ENCODE measurements at places on chromosomes 12 and 14. TPM values are rescaled to one million over a fixed set of nuclear protein-coding genes. Genes with fewer than 3 reads are reported as not detected.

GRCh38 chr12:14601692-14602478 lies 34.2 kb upstream of the PLBD1 start:
- no peaks in the 10 kb centered on the region for H3K27me3 ChIP-seq
- H3K36me3 ChIP-seq = no peaks in the 10 kb centered on the region
- H3K27ac ChIP-seq = no peak overlapping the region
- no peak for DNase-seq
- H3K4me3 ChIP-seq = no peak overlapping the region

DNA sequence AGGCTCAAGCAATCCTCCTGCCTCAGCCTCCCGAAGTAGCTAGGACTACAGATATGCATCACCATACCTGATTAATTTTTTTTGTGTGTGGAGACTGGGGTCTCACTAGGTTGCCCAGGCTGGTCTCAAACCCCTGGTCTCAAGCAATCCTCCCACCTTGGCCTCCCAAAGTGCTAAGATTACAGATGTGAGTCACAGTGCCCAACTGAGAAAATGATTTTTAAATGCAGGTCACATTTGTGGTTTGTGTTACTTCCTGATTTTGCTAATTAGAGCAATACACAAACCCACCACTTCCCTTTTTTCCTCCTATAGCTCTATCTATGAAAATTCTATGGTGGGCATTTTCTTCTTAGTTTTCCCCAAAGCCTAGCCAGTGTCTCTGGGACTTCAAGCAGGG lies 45.5 kb upstream of the TMEM263 start:
- H3K36me3 ChIP-seq = no peaks in the 10 kb centered on the region
- no peak for DNase-seq
- H3K4me1 ChIP-seq = no peaks in the 10 kb centered on the region
- H3K4me3 ChIP-seq = no peak overlapping the region
- no peak overlapping the region for H3K27ac ChIP-seq

DNA sequence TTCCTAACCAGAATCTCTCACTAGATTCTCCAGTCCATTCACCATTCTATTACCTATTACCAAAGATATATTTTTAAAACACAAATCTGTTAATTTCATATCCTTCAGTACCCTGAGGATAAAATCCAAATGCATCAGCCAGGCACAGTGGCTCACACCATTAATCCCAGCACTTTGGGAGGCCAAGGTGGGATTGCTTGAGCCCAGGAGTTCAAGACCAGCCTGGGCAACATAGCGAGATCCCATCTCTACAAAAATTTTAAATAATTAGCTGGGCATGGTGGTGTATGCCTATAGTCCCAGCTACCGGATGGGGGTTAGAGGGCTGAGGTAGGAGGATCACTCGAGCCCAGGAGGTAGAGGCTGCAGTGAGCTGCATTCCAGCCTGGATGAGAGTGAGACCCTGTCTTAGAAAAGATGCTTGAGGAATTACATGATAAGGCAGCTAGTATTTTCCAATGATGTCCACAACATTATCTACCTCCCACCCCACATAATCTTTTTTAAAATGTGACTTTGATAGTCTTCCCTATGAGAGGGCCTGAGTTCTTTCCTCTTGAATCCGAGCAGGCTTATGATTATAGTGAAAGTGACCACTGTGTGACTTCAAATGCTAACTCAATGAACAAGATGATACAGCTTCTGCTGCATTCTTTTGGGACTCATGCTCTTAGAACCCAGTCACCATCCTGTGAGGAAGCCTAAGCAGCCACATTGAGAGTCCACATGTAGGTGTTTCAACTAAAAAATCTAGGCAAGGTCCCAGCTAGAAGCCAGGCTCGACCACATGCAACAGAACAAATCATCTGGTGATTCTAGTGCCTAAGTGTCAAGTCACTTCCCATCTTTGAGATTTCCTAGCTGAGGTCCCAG lies 18.0 kb downstream of the HECTD1 start:
- no peaks in the 10 kb centered on the region for H3K36me3 ChIP-seq

- H3K4me1 ChIP-seq = no peaks in the 10 kb centered on the region
- no peak overlapping the region for H3K4me3 ChIP-seq
- H3K36me3 ChIP-seq = no peaks in the 10 kb centered on the region
- DNase-seq = no peak
Measured at GRCh38 chr14:38003746-38004609, 203.7 kb upstream of the SSTR1 start.

DNA sequence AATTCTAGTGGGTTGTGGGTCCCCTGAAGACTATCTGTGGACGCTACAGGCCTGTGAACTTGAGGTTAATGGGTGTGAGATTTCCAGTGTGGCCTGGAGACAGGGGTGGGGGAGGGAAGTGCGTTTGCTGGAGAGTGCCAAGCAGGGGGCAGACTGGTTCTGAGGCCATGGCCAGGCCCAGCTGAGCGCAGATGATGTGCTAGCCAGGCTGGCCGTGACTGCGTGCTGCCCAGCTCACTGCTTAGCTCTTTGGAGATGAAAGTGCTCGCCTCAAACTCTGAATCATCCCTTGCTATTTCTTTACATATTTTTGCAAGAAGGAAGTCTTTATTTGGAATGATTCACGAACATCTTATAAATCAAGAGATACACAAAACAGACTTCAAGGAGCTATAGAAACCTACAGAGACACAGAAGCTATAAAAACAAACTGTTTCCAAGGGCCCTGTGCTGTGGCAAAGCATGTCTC lies 75.2 kb upstream of the PLEKHG3 start:
- no peak overlapping the region for H3K27ac ChIP-seq
- no peaks in the 10 kb centered on the region for H3K36me3 ChIP-seq
- H3K4me3 ChIP-seq = no peak overlapping the region
- no peaks in the 10 kb centered on the region for H3K4me1 ChIP-seq
- no peaks in the 10 kb centered on the region for H3K27me3 ChIP-seq

- H3K4me3 ChIP-seq = no peak overlapping the region
- H3K27ac ChIP-seq = no peak overlapping the region
- H3K4me1 ChIP-seq = peaks cover 11% of the 10 kb centered on the region
- no peaks in the 10 kb centered on the region for H3K27me3 ChIP-seq
Measured at GRCh38 chr14:29738950-29739349, 188.7 kb downstream of the PRKD1 start.

DNA sequence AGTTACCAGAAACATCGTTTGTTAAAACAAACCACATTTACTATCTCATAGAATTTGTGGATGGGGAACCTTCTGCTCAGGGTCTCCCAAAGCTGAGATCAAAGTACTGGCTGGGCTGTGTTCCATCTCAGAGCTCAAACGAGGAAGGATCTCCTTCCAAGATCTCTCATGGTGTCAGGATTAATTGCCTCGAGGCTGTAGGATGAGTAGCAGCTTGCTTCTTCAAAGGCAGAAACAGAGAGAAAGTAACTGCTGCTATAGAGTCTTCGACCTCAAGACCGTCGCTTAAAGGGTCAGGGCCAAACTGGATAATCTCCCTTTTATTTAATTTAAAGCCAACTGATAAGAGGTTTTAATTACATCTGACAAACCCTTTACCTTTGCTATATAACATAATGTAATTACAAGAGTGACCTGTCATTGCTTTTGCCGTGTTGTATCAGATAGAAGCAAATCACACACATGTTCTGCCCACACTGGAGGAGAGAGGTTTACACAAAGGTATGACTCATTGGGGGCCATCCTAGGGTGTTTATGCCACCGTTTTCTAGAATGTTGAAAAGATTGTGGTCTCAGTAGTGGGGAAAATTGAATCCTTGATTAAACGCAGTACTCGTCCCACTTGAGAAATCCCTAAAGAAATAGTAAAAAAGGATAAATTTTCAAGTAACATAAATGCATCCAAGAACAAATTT lies 868.8 kb upstream of the TMEM132C start:
- DNase-seq = no peak
- H3K27me3 ChIP-seq = no peaks in the 10 kb centered on the region
- H3K4me3 ChIP-seq = no peak overlapping the region
- no peaks in the 10 kb centered on the region for H3K4me1 ChIP-seq
- no peak overlapping the region for H3K27ac ChIP-seq
- no peaks in the 10 kb centered on the region for H3K36me3 ChIP-seq

DNA sequence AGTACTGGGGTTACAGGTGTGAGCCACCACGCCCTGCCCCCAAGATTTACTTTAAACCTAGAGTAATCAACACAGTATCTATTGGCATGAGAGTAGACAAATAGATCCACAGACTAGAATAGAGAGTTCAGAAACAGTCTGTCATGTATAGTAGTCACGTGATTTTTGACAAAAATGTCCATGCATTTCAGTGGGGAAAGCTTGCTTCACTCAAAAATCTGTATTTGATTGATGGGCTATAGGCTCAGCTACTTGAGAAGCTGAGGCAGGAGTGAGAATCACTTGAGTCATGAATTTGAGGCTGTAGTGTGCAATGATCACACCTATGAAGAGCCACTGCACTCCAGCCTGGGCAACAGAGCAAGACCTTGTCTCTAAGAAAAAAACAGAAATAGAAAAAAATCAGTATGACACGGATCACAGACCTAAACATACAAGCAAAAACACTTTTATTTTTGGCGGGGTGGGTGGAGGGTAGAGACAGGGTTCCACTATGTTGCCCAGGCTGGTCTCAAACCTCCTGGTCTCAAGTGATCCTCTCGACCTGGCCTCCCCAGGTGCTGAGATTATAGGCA lies 7.6 kb upstream of the ORAI1 start:
- no peak overlapping the region for H3K4me3 ChIP-seq
- DNase-seq = no peak
- H3K27me3 ChIP-seq = no peaks in the 10 kb centered on the region
- H3K36me3 ChIP-seq = no peaks in the 10 kb centered on the region

DNA sequence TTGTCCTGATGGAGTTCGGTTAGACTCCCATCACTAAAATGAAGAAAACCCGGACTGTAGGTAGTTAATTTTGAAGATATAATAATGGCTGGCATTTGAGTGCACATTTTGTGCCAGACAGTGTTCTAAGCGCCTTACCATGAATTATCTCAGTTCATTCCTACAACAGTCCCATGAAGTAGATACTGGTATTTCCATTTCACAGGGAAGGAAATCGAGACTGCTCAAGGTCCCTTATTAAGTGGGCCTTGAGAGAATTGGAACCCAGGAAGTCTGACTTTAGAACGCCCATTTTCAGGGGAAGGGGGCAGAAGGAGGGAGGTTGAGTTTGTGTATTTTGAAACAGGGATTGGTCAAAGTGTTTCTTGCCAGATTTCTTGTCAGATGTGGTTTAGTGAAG lies 855 bp downstream of the MNAT1 start:
- no peaks in the 10 kb centered on the region for H3K4me1 ChIP-seq
- no peak for DNase-seq
- H3K27ac ChIP-seq = no peak overlapping the region
- H3K4me3 ChIP-seq = peak overlapping the region; percentile 86
- H3K36me3 ChIP-seq = no peaks in the 10 kb centered on the region
- H3K27me3 ChIP-seq = no peaks in the 10 kb centered on the region

DNA sequence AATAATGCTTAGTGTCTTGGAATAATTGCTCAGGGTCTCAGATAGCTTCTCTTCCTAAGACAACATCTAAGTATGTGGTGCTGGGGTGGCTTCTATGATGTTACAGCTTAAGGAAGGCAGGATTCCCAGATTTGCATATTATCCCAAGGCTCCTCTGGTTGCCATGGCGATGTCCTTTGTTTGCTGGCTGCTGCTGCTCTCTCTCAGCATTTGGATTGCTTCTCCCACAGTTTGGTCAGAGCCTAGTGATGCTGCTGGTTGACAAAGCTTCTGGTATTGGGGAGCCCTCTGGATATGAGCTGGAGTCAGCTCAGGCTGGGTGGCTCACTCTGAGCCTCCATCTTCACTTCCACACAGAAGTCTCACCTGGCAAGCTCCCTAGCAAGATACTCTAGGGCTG lies 56.4 kb upstream of the FBXO33 start:
- H3K27ac ChIP-seq = no peak overlapping the region
- H3K36me3 ChIP-seq = no peaks in the 10 kb centered on the region
- H3K4me1 ChIP-seq = no peaks in the 10 kb centered on the region
- DNase-seq = no peak

- no peak overlapping the region for H3K27ac ChIP-seq
- H3K36me3 ChIP-seq = no peaks in the 10 kb centered on the region
- no peak overlapping the region for H3K4me3 ChIP-seq
- no peaks in the 10 kb centered on the region for H3K27me3 ChIP-seq
Measured at GRCh38 chr12:452667-453210, 7.0 kb upstream of the B4GALNT3 start.

DNA sequence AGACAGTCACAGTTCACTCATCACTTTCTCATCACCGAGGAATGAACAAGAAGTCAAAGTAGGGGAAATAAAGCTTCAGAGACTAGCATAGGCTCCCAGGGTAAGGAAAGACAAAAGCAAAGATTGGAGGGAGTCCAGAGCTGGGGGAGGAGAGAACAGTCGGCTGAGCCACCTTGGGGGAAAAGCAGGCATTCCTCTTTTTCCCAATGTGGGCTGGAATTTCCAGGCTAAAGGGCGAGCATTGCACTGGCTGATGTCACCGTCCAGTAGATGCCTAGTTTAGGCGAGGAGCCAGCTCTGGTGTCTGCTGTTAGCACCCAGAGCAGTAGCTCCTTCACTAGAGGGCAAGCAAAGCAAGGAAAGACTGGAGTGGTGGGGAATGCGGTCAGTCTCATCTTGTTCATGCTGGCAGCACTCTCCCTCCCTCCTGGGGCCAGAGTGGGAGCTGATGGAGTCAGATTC lies 8.5 kb upstream of the KRT75 start:
- no peaks in the 10 kb centered on the region for H3K4me1 ChIP-seq
- H3K27ac ChIP-seq = no peak overlapping the region
- H3K27me3 ChIP-seq = no peaks in the 10 kb centered on the region

DNA sequence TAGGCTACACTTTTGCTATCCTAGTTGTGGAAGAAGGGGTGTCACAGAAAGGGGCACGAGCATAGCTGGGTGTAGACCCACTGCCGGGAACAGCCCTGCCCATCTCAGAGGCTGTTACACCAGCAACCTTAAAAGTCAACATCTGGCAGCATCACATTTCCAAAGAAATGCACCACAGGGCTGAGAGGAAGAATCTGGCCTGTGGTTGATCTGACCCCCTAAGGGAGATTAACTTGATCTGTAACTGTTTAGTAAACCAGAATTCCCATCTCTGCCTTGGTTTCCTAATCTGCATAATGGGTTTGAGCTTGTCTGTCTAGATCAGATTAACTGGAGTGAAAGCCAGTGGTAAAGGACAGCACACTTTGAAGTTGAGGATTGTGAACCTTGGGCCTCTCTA lies 1.3 kb downstream of the LRP1-AS start:
- peaks cover 10% of the 10 kb centered on the region for H3K36me3 ChIP-seq
- no peak for DNase-seq
- H3K27ac ChIP-seq = no peak overlapping the region
- H3K27me3 ChIP-seq = no peaks in the 10 kb centered on the region
- H3K4me1 ChIP-seq = no peaks in the 10 kb centered on the region

DNA sequence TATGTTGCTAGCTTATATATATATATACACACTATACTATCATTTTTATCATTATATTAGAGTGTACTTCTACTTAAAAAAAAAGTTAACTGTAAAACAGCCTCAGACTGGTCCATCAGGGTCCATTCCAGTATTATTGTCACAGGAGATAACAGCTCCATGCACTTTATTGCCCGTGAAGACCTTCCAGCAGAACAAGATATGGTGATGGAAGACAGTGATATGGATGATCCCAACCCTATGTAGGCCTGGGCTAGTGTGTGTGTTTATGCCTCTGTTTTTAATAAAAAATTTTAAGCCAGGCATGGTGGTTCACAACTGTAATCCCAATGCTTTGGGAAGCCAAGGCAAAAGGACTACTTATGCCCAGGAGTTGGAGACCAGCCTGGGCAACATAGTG lies 86.2 kb downstream of the GCH1 start:
- no peaks in the 10 kb centered on the region for H3K27me3 ChIP-seq
- H3K4me1 ChIP-seq = no peaks in the 10 kb centered on the region

CCDC175 gene
- not detected for total RNA-seq

PAPLN gene
- 10.7 TPM for total RNA-seq

ATG2B gene
- total RNA-seq = 43.3 TPM

ISCA2 gene
- total RNA-seq = 23.5 TPM

TAS2R8 gene
- not detected for total RNA-seq

KRT73 gene
- not detected for total RNA-seq

OR4E2 gene
- not detected for total RNA-seq

Data from prostate gland (tissue), 2 donors.